ENCODE measurements at places on chromosomes 13 and 19. TPM values are rescaled to one million over a fixed set of nuclear protein-coding genes. Genes with fewer than 3 reads are reported as not detected.

Gene ZNF350
- 8.1 TPM for total RNA-seq

GRCh38 chr13:93984876-93985275, 494.6 kb downstream of the DCT start:
- no peak for DNase-seq

GRCh38 chr19:36225219-36225892, 10.4 kb downstream of the ZNF146 start:
- DNase-seq: no peak

DNA sequence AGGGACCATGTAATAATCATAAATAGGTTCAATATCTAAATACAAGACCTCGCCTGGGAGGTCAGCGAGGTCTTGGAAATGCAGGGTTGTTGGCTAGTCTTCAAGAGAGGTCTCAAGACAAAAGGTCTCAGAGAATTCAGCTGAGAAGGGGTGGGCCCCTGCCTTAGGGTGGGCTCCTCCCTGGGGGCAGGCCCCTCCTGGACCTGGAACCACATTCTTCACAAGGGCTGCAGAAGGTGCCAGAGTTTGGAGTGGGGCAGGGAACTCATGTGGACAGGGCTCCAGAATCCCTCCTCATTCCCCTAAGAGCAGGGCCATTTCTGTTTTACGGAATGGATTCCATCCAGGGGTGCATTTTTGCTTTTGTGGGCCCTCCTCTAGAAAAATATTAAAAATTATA, 10.2 kb downstream of the CEACAM18 start:
- no peak for DNase-seq

DNA sequence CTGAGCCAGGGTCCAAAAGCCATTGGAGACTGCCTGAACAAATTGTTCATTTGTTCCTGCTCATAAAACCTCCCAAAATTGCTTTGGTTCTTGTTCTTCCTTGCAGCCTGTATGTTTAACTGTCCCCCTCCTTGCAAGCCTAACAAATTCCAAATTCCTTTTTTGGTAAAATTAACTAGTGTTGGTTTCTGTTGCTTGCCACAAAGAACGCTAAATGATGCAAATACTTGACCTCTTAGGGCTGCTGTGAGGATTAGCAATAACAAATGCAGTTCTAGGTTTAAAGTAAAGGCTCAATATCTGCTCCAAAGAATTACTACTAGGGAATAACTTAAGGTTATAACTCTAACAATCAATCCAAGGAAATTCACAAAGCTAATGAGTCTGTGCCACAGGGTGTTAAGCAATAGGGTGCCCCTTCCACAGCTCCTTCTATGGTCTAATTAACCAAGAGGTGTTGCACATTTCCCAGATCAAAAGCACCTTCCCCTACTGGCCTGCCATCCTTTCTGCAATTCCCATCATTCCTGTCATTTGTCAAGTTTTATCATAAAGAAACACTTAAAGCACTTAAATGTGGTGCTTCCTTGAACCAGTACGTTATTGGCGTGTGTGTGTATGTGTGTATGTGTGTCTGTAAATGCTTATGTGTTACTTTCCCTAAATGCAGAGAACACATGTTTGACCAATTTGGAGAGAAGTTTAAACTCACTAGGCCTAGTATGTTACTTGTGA, 110.2 kb downstream of the RAP2A start:
- no peak for DNase-seq
